ENCODE measurements at places on chromosomes 1 and 21.

DNA sequence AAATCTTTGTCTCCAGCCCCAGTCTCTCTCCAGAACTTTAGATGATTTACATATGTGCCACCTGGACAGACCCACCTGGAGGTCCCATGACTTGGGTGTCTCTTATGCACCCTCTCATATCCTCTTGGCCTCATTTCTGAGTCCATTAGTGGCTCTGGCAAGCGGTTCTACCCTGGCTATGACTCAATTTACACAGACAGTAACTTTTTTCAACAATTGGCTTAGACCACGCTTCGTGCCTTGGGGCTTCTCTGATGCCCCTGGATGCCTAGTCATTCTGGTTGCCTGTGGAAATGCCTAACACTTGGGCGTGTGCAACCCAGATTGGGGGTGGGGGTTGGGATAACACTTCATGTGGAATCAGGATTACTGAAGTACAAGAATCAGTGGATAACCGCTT is 57.1 kb upstream of the GADD45A start:
- no peak for DNase-seq

DNA sequence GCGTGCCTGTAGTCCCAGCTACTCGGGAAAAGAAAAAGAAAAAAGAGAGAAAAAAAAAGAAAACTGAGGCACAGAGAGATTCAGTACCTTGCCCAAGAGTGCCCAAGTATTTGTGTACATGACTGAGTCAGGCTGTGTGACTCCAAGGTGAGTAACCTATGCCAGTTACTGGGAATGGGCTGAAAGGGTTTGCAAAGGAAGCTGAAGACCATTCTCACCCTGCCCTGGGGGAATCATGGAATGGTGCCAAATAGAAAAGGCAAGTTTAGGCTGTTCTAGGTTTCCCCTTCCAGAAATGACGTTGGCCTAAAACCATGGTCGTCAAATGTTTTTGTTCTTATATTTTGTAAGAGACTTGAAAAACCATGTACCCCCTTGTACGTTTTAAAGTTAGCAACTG is 37.9 kb upstream of the LRIG2 start:
- DNase-seq: no peak

DNA sequence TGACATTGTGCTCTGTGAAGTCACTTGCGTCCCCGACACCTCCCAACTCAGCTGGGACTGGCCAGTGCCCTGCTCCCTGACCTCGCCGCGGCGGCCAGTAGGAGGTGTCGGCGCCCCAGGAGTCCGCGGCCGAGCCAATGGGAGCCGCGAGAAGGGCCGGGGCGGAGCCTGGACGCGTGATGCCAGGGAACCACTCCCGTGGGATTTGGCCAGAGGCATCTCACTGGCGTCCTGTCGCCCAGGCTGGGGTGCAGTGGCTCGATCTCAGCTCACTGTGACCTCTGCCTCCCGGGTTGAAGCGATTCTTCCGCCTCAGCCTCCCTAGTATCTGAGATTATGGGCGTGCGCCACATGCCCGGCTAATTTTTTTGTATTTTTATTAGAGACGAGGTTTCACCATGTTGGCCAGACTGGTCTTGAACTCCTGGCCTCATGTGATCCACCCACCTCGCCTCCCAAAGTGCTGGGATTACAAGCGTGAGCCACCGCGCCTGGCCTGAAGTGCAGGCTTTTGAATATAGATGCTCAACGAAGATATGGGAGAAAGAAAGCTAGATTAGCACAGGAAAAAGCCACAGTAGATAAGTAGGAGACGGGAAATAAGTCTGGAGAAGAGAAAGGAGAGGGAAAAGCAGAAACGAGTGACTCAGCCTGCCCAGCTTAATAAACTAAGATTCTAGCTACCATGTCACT is 38.0 kb downstream of the ZBTB8OS start:
- DNase-seq: peak; percentile 25

DNA sequence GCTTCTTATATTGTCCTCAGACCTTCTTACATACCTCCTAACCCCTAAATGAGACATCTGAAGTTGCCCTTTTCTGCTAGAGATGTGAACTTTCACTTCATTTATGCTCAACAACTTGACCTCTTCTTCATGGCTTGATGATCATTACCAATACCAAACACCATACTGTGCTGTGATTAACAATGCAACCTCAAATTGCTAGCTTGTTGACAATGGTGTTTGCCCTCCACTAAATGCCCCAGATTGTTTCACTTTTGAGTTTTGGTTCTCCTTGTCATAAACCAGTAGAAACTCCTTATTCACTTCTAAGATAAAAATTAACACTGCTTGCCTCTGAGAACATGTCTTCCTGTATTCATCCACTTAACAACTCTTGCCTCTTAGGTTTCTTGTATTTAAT is 5.6 kb downstream of the JAK1 start:
- no peak for DNase-seq

DNA sequence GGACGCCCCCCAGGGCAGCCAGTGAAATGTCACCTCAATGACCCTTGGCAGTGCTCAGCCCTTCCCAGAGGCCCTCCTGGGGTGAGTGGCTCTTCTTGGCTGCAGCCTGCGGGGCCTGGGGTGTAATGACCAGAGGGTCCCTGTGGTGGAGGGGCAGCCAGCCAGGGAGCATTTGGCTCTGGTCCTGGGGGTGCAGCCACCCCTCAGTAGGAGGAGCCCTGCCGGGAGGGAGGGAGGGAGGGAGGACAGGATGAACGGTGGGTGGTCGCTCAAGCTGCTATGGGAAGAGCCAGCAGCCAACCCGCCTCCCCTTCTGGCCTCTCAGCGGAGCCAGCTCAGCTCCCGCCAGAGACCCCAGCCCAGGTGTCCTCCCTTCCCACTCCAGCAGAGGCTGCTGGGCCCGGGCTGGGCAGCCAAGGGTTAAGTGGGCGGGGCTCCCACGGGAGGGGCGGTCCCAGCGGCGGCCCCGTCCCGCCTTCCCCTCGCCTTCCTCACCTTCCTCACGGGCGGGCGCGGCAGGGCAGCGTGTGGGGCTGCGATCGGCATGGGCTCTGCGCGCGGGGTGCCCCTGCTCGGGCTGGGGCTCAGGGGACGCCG is 9.0 kb upstream of the PLCH2 start:
- DNase-seq: no peak

DNA sequence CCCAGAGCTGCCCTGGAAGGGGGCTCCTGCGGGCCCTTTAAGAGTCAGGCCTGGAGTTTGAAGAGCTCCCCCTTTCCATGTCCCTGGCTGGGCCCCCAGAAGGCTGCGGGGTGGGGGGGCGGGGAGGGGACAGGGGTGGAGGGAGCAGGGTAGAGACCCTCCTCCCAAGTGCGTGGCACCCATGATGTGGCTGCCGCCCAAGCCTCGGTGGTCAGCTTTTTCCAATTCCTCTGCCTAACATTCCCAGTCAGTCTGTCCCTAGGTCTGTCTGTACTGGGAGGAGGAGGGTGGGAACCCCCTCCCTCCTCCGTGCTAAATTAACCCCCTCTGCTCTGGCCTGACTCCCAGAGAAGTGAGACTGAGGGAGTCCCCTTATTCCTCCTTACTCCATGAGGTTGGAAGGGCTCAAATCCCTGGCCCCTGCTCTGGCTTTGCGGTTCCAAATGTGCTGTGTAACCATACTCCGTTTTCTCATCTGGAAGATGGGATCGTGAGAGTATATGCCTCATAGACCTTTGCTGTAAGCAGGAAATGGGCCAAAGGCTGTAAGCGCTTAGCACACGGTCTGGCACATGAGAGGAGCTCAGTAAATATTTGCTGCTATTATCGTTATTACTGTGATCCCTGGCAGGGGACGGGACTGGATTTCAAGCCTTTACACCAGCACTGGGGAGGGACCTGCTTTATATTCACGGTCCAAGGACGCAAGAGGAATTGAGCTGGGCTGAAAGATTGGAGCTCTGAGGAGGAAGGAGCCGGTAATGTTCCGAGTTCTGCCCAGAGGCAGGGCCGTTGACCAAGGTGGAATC is 658 bp upstream of the COL16A1 start:
- no peak for DNase-seq

- no peak for DNase-seq
Measured at GRCh38 chr1:228735871-228736586, 750 bp downstream of the RHOU start.

- no peak for DNase-seq
Measured at GRCh38 chr1:192978195-192978710, 80.9 kb downstream of the UCHL5 start.

DNA sequence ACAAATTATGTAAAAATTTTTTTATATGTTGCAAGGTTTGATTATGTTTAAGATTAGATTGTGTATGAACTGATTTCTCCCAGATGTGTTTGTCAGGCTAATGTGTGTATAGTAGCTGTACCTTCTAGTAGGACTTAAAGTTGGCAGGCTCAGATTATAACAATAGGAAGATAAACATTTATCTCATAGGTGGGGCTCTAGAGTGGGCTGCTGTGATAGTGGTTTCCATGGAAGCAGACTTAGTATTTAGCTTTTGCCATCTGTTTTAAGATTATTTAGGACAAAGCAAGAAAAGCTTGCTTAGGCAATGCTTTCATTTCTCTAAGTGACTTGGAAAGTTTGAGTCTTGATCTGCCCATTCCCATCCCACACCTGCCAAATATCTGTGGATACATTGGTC is 187.7 kb upstream of the CACYBP start:
- DNase-seq: no peak

GRCh38 chr21:41593760-41594138 is 85.8 kb upstream of the TMPRSS2 start:
- DNase-seq: no peak

GRCh38 chr1:18959591-18959990 is 3.1 kb upstream of the IFFO2 start:
- no peak for DNase-seq
